ENCODE measurements at places on chromosomes 4 and X. TPM values are rescaled to one million over a fixed set of nuclear protein-coding genes. Genes with fewer than 3 reads are reported as not detected.

Gene MID1
- total RNA-seq: 8.5 TPM

Gene RBMX2
- total RNA-seq: 37.2 TPM

Gene TCEAL9
- 107 TPM for total RNA-seq

Gene SPANXA2
- total RNA-seq: not detected

Gene SLC49A3
- total RNA-seq: 3.9 TPM

Gene PRDM5
- 19.0 TPM for total RNA-seq

Gene CDKL2
- 2.3 TPM for total RNA-seq

Gene ATP8A1
- 4.8 TPM for total RNA-seq

Gene CYSLTR1
- 0.50 TPM for total RNA-seq

Gene FGFBP1
- total RNA-seq: not detected

Gene GSX2
- 0.33 TPM for total RNA-seq

Gene IL1RAPL1
- 0.26 TPM for total RNA-seq

Gene SPANXN3
- not detected for total RNA-seq

Gene KLF8
- total RNA-seq: 1.0 TPM

Gene SERPINA7
- total RNA-seq: not detected

Gene MAGEA4
- total RNA-seq: not detected

Gene SRPK3
- 0.51 TPM for total RNA-seq

Gene MGAT4D
- not detected for total RNA-seq

Gene HNRNPDL
- total RNA-seq: 161 TPM

Gene RHOH
- not detected for total RNA-seq

Gene FAM90A26
- not detected for total RNA-seq

Gene TXK
- 0.66 TPM for total RNA-seq

Gene RRH
- under 0.01 TPM for total RNA-seq

Gene P2RY4
- under 0.01 TPM for total RNA-seq

Gene TMEM144
- 2.3 TPM for total RNA-seq

Gene TRIM61
- 4.5 TPM for total RNA-seq

Gene ADAM29
- not detected for total RNA-seq

Gene CYBB
- under 0.01 TPM for total RNA-seq
